MM.1S (cell line): ENCODE measurements at places on chromosomes 11 and 22.

DNA sequence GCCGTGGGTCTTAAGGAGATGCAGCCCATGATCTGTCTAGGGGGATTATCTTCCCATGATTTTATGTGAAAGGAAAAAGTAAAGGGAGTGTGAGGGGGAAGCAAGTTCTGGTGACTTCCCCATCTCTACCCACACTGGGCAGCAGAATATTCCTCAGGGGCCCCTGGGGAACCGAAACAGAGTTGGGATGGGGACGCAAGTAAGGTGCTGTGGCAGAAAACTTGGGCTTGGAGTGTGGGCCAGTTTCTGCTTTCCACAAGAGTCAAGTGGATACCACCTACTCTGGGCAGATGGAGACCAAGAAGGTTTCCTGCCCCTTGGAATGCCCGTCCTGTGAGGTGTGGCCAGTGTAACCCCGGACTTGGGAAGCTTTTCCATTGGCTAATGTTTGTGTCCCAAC lies 64.4 kb downstream of the SGSM3 start:
- DNase-seq, result no peak
- H3K27me3 ChIP-seq, result no peaks in the 10 kb centered on the region
- H3K4me3 ChIP-seq, result no peak overlapping the region
- peak overlapping the region; percentile 78; the same call in 1 of the 2 replicates for H3K27ac ChIP-seq
- H3K36me3 ChIP-seq, result no peaks in the 10 kb centered on the region

- no peak overlapping the region for H3K4me3 ChIP-seq
- DNase-seq, result no peak
- H3K27me3 ChIP-seq, result no peaks in the 10 kb centered on the region
These were observed 42.6 kb upstream of the SMCO4 start for GRCh38 chr11:93585758-93586157.

DNA sequence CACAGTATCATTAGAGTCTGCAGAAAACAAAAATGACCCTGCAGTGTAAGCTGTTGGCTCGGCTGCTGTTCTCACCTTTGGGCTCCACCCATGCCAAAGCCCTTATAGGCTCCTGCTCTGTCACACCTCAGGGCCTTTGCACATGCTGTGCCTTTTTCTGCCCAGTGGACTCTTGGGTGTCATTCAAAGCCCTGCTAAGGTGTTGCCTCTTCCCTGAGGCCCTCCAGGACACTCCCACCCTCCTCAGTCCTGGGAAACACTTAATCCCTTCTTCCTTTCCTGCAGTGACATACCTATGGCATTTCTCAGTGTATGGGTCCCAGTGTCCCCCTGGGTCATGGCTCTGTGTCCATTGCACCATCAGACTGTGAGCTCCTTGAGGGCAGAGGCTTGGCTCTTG lies 29.1 kb upstream of the CACNG2 start:
- peaks cover 92% of the 10 kb centered on the region for H3K27me3 ChIP-seq
- no peak overlapping the region for H3K27ac ChIP-seq
- H3K4me1 ChIP-seq, result no peaks in the 10 kb centered on the region
- DNase-seq, result no peak
- H3K36me3 ChIP-seq, result no peaks in the 10 kb centered on the region
- no peak overlapping the region for H3K4me3 ChIP-seq

GRCh38 chr22:29973269-29973668 lies 90.3 kb downstream of the MTMR3 start:
- H3K27ac ChIP-seq, result no peak overlapping the region
- H3K4me1 ChIP-seq, result no peaks in the 10 kb centered on the region
- no peak for DNase-seq
- no peaks in the 10 kb centered on the region for H3K27me3 ChIP-seq
- H3K4me3 ChIP-seq, result no peak overlapping the region
- H3K36me3 ChIP-seq, result no peaks in the 10 kb centered on the region

- no peak overlapping the region for H3K27ac ChIP-seq
- no peaks in the 10 kb centered on the region; the same call in 1 of the 2 replicates for H3K27me3 ChIP-seq
- DNase-seq, result no peak
- H3K4me3 ChIP-seq, result no peak overlapping the region
These were observed 37.6 kb upstream of the RIC3 start for GRCh38 chr11:8206251-8207079.

DNA sequence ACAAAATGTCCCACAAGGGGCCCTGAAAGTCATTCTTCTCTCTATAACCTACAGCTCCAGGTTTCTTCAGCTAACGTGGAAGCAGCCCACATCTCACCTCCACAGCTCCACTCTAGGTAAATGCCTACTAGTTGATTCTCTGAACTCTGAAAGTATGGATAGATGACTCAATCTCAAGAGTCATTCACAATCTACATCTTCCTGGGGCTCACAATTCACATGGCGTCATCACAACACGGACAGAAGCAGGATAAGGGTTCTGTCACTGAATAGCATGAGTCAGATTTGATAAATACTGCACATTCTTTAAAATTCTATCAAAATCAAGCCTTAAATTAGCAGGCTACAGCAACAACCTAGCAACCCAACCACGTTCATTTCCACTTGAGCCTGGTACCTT lies 96.3 kb downstream of the PLEKHA7 start:
- H3K4me1 ChIP-seq, result peaks cover 24% of the 10 kb centered on the region
- H3K36me3 ChIP-seq, result no peaks in the 10 kb centered on the region
- no peak overlapping the region for H3K27ac ChIP-seq

GRCh38 chr22:39925909-39926679 lies 25.2 kb downstream of the GRAP2 start:
- no peaks in the 10 kb centered on the region for H3K4me1 ChIP-seq
- no peaks in the 10 kb centered on the region for H3K27me3 ChIP-seq
- no peak overlapping the region for H3K4me3 ChIP-seq
- H3K36me3 ChIP-seq, result no peaks in the 10 kb centered on the region
- no peak for DNase-seq

- no peaks in the 10 kb centered on the region for H3K27me3 ChIP-seq
- no peak overlapping the region for H3K4me3 ChIP-seq
- no peak overlapping the region for H3K27ac ChIP-seq
- no peaks in the 10 kb centered on the region for H3K4me1 ChIP-seq
- H3K36me3 ChIP-seq, result no peaks in the 10 kb centered on the region
These were observed 94.7 kb upstream of the RASSF10 start for GRCh38 chr11:12914400-12914912.

- H3K4me3 ChIP-seq, result no peak overlapping the region
- DNase-seq, result no peak
- no peaks in the 10 kb centered on the region for H3K27me3 ChIP-seq
- H3K36me3 ChIP-seq, result peaks cover 10% of the 10 kb centered on the region
- no peak overlapping the region for H3K27ac ChIP-seq
These were observed 39.6 kb upstream of the GRIK4 start for GRCh38 chr11:120471994-120472393.

- no peak overlapping the region for H3K4me3 ChIP-seq
- no peaks in the 10 kb centered on the region for H3K4me1 ChIP-seq
These were observed 53.3 kb downstream of the MED15 start for GRCh38 chr22:20560716-20561115.
